ENCODE measurements at places on chromosomes 7 and 10.

DNA sequence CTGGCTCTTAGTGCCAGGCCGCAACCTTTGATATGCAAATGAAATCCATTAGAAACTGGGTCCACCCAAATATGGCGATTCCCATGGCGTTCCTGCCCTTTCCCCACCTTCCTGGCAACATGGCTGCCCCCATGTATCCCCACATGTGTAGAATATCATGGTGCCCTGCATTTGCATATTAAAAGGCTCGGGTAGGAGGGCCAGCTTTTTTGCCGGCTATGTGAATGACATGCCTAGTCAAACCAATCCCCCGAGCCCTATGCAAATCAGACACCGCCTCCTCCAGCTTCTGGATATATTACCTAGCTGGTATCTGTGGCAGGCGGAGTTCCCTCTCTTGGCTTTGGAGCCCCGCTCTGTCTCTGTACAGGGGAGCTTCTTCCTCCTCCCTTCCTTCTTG lies 18.3 kb downstream of the MMS19 start:
- DNase-seq = no peak

DNA sequence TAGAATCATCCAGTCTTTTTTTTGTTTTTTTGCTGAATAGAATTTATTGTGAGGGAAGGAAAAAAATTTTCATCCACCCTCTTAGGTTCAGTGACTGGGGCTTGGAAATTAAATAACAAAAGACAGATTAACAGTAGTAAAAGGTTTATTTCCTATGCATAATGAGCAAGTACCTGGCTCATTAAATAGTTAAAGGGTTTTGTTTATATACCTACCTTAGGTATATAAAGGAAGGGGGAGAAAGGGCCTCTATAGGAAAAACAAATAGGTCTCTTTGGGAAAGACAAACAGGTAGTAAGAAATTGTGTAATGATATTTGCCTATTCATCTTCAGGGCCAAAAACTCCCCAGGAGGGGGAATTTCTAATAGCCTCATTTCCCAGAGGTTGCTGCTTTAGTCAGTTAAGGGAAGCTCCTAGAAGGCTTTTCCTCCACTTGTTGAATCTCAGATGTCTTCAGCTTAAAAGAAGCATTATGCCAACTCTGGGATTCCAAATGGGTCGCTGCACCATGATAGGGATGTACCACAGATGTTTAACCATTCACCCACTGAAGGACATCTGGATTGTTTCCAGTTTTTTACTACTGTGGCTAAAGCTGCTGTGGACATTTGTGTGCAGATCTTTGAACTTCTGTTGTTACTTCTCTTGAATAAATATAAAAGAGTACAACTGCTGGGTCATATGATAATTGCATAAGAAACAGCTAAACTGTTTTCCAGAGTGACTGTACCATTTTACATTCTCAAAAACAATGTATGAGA lies 11.3 kb downstream of the ACADSB start:
- DNase-seq = no peak

DNA sequence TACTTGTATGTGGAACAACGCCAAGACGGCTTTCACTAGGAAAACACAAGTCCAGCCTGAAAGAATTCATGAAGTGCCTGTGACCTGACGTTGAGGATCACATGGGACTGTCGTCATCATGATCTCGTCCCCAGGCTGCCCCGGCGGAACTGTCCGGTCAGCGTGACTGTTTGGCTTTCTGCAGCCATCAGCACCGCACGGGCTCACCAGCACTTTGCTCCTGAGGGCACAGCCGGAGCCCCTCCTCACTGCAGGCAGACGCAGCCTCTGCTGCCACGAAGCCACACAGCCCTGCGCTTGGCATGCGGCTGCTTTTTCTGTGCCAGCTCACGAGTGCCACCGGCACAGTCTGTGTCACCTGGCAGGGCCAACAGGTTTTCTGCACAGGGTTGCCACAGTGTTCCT lies 9.4 kb upstream of the GET4 start:
- DNase-seq = no peak

DNA sequence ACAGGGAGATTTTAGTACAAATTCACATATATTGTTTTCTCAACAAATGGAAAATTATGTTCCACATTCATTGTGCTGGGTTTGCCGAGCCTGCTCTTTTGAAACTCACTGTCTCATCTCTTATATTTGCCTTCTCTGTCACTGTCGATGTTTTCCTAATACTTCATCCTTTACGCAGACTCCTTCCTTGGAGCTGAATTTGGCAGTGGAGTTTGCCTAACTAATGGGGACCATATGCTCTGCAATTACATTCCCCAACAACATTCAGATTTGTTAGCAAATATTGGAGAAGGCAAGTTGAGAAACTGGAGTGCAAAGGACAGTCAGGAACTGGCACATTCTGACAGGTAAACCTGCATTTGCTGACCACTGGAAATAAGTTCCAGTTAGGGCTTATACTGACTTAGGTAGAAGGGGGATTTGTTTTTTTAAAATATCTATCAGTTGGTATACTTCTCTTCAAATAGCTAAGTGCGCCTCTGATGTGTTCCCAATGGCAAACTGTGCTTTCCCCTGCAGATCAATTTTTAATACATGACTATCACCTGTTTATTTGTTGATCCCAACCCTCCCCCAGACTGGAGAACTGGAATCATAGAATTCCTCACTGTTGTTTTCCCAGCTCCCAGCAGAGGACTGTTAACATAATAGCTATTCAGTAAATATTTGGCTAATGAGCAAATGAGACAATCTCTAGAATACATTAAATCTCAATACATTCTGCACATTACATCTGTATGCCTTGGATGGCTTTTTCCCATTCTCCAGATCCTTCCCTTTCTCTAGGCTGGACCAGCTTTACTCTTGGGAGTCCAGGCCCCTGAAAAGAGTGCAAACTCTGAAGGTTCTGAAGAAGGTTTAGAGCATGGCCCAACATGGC lies 769.3 kb downstream of the KCNMA1 start:
- DNase-seq = no peak

- DNase-seq = no peak
Measured at GRCh38 chr7:69696686-69697685, 98.7 kb downstream of the AUTS2 start.

GRCh38 chr7:128031901-128032604 lies 816 bp upstream of the LRRC4 start:
- peak; percentile 7 for DNase-seq

DNA sequence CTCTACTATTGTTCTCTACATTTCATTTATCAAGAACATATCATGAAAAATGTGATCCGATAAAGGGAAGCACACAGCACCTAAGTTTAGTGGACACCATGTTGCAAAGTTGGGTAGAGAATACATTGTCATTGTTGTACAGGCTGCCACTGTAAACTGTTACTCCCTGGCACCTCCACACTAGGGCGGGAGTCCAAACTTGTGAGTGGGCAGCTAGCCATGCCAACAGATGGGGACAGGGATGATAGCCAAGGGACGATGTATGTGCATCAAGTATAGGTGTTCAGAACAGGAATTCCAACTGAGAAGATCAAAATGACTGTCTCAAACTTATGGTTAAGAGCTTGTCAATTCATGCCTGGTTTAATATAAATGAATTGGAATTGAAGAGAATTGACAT lies 31.1 kb upstream of the COMMD3 start:
- no peak for DNase-seq

DNA sequence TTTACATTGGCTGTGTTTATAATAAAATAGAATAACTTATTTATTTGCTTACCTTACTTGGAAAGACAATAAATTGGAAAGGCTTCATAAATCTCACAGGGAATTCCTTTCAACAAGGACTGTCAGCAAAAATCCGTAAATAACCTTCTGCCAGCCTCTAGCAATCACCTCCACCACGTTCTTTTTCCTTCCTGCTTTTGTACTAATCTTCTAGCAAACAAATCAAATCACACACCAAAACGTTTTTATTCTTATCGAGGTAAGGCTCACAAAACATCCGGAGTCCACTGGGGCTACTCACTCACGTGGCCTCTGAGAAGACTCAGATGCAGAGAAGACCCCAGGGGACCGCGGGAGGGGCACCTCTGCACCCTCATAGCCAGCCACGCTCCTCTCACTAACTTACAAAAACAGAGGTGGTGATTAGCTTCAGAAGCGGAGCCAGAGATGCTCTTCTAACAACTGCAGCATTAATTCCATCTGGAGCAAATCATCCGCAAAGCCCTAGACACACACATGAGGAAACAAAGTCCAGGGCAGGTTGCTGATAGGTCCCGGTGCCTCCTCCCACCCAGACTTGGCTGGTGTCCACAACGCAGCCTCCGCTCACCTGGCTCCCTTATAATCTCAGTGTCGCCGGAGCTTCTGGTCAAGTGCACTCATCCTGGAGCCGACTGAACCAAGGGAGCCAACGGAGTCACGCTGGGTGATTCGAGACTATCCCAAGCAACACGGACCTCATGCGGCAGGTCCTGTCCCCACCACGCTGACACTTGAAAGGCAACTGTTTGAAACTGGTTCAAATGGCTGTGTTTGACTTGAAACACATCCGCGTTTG lies 22.5 kb downstream of the CTBP2 start:
- no peak for DNase-seq

GRCh38 chr10:101143345-101143630 lies 12.2 kb downstream of the TLX1 start:
- DNase-seq = no peak

- no peak for DNase-seq
Measured at GRCh38 chr10:99964791-99965190, 45.0 kb downstream of the DNMBP start.

DNA sequence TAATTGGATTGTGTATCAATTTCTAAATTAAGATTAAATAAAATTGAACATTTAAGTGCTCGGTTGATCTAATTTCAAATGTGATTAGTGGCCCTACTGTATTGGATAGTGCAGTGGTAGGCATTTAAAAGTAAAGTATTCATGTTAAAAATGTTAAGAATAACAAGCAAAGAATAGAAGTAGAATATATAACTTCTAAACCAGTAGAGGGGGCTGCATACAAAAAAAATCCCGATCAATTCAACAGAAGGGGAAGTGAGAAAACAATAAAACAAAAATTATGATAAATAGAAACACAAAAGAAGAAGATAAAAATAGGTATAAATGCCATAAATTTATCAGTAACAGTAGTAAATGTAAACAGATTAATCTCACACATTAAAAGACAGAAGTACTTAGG lies 24.9 kb upstream of the WDFY4 start:
- no peak for DNase-seq

DNA sequence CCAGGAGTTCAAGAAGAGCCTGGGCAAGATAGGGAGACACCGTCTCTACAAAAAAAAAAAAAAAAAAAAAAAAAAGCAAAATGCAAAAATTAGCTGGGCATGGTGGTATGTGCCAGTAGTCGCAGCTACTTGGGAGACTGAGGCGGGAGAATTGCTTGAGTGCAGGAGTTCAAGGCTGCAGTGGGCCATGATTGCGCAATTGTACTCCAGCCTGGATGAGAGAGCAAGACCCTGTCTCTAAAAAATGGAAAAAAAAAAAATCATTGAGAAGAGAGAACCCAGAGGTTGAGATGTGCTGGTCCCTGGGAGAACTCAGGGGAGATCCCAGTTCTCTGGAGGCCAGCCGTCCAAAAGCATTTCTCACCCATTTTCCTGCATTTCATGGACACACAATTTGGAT lies 95.2 kb downstream of the GALNT17 start:
- no peak for DNase-seq

DNA sequence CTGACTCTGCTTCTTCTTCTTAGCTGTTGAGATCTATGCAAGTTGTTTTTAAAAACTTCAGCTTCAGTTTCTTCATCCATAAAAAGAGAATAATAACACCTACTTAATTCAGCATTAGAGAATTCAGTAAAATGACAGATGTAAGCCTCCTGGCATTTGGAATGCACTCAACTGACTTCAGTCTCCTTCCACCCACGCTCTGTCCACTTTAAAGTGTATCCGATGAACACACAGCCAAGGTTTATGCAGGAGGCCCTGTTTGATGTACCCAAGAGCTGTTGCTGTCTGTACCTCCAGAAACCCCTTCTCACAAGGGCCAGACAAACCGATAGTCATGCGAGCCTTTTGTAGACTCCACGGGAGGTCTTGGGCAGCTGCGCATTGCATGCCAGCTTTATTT lies 27.1 kb upstream of the SLC35B4 start:
- DNase-seq = no peak

DNA sequence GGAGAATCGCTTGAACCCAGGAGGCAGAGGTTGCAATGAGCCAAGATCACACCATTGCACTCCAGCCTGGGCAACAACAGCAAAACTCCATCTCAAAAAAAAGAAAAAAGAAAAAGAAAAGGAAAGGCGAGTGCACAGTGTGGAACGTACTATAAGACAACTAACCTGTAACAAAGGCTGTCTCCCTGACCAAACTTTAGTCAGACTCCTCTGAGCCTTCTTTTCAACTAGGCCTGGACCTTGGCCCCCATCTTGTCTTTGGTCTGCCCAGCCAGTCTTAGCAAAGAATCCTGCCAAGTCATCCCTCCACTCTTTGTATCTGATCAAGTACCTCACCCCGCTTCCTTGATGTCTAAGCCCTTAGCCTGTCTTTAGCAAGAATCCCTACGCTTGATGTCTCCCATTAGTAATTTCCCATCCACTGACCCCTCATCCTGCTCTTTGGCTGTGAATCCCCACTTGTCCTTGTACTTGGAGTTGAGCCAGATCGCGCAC lies 68.9 kb upstream of the KDM7A start:
- no peak for DNase-seq

DNA sequence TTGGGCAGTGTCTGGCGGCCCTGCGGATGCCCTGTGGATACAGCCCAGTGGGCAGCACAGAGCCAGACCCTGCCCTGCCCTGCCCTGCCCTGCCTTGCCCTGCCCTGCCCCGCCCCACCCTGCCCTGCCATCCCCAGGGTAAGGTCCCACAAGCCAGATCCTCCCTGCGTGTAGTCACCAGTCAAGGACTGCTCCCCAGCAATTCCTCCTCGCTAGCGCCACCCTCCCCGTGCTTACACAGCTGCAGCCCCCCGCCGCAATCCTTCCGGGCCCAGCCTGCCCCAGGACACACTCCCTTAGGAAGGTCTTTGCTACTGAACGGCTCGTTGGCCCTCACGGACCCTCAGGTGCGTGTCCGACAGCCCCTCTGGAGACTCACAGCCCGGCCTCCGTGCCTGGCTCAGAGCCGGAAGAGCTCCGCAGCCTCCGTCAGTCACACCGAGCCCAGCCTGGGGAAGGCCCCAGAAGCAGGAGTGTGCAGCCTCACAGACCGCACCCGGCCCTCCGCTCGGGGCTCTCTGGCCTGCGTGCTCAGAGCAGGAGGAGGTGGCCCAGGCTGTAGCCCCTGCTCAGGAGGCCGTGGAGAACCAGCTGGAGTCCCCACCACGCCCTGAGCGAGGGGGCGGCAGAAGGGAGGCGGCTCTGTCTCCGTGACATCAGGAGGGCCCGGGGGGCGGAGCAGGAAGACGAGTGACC lies 68.3 kb downstream of the PWWP2B start:
- DNase-seq = no peak

DNA sequence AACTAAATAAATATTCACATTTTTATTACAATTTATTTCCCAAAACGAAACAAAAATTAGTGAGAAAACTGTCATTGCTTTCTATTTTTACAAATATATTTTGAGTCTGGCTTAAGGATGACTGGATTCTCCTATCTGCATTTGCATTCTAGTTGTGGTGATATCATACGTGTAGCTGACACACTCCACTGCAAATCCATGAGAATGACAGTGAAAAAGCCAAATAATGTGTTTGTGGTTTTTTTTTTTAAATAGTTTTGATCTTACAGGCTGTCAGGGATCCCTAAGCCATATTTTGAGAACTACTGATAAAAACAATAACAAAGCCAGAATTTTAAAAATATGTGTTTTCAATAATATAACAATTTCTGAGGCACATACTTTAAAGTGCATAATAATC lies 5.8 kb upstream of the STAMBPL1 start:
- DNase-seq = no peak

- DNase-seq = no peak
Measured at GRCh38 chr10:3975016-3975415, 190.0 kb upstream of the KLF6 start.

GRCh38 chr10:1297566-1298301 lies 241.5 kb downstream of the WDR37 start:
- DNase-seq = no peak

- no peak for DNase-seq
Measured at GRCh38 chr10:78560341-78560688, 508.5 kb upstream of the ZMIZ1 start.

All from stimulated activated CD8-positive, alpha-beta memory T cell treated with anti-CD3 and anti-CD28 coated beads, Interleukin-7, amount 100 ng/mL, for 1 hour (primary cell).